RKO (cell line): ENCODE measurements at places on chromosomes 2 and 18.

DNA sequence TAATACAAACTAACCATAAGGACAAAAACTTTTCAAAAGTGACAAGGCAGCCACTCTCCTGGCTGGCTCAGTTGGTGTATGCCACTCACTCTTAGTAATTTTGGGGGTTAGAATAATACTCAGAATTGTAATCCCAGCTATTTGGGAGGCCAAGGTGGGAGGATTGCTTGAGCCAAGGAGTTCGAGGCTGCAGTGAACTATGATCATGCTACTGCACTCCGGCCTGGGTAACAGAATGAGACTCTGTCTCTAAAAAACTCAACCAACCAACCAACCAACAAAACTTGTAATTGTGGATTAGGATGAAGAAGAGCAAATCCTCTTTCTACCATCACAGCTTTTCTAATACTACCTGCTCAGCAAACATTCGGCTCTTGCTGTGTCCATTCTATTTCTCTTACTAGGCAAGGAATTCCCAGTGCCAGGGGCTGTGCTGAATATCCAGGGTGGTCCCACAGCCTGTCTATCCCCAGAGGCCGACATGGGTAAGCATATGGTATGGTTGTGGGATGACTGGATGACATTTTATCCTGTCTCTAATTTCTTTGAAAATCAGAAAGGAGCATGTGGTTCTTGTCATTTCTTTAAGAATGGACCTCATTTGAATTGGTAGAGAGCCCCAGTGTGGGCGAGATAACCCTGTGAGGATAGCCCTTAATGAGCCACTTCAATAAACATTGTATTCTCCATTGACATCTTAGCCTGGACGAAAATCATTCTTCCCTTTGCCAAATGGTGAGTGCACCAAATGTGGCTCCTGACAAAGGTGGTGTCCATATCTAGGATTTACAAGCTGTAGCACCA, 220.1 kb downstream of the MYCN start:
- no peak for DNase-seq

DNA sequence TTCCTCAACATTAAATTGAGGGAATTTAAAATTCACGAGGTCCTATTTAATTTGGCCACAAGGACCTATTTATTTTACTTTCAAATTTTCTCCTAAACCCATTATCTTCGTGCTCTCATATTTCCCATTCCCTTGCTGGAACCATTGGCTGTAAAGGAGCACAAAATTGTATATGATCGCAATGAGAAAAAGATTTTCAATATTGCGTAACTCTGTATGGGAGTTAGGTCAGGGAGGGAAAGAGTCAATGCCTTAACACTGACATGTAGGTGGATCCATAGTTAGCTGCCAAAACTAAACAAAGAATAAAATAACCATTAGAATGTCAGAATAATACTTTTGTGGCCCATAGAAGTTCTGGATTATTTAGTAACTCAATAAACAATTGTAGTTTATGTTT, 40.6 kb upstream of the ZC3H15 start:
- no peak for DNase-seq

DNA sequence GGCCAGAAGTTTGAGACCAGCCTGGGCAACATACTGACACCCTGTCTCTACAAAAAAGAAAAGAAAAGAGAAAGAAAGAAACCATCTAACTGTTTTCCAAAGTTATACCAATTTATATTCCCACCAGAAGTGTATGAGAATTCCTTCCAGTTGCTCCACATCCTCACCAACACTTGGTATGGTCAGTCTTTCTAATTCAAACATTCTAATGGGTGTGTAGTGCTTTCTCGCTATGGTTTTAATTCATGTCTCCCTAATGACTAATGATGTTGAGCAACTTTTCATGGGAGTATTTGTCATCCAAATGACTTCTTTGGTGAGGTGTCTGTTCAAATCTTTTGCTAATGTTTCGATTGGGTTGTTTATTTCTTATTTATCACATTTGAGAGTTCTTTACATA, 10.5 kb upstream of the B3GNT7 start:
- DNase-seq, result peak; percentile 34

DNA sequence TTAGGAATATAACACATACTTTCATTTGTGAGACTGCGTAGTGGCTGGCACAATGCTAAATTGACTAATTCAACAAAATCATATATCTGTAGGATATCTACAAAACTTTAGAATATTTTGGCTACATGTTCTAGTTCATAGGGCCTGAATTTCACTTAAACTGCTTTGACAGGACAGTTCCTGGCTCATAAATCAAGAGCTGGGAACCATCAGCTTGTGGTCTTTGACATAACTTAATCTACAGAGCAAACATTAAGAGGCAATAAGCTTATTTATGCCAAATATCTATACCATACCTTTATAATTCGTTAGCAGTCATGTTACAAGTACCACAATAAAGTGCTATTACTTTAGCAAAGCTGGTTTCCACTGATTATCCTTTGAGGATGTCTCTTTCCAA, 83.5 kb downstream of the ROCK2 start:
- no peak for DNase-seq

- no peak for DNase-seq
Measured at GRCh38 chr2:238092486-238093035, 7.6 kb upstream of the ESPNL start.

DNA sequence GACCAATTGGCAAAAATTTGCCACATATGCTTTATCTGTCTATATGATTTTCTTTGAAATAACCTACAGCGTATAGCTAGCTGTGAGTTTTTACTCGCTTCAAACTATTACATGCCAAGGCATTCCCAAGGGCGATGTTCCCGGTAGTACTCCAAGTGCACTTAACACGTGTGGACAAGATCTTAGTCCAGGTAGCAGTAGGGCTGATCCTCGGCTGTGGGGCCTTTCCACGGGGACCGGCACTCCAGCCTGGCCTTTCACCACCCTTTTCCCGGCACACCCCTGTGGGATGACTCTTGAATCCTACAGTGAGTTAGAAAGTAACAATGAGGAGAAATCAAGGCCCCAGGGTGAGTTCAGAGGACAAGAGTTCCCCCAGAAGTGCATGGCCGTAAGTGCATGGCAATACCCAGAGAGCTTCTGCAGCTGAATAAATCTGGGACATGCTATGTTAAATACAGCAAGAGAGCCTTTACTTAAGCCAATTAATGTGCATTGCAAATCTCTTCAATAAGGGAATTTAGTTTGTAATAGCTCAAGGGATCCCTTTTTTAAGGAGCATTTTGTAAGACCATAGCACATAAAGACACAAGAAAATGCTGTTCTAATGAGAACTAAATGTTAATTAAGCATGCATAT, 26.4 kb downstream of the CHMP1B start:
- DNase-seq, result no peak

- no peak for DNase-seq
Measured at GRCh38 chr18:48440924-48441323, 31.7 kb upstream of the ZBTB7C start.

- DNase-seq, result peak; percentile 69
Measured at GRCh38 chr2:218396688-218397462, 2.8 kb upstream of the CTDSP1 start.

DNA sequence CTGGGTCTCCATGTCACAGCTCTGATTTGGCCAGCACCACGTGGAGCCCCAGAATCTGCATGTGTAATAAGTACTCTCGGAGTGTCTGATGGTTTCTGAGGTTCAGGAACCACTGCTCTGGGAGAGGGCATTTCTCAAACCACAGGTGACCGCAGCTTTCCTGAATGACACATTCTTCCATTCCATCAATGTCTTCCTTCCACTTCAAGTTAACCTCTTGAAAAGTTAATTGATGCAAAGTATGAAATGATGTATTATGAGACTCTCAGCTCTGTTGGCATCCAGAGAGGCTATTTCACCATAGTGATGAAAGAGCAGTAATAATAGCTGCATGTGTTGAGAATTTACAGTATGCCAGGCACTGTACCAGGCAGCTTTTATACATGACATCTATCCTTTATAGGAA, 61.3 kb upstream of the CRIM1 start:
- no peak for DNase-seq

DNA sequence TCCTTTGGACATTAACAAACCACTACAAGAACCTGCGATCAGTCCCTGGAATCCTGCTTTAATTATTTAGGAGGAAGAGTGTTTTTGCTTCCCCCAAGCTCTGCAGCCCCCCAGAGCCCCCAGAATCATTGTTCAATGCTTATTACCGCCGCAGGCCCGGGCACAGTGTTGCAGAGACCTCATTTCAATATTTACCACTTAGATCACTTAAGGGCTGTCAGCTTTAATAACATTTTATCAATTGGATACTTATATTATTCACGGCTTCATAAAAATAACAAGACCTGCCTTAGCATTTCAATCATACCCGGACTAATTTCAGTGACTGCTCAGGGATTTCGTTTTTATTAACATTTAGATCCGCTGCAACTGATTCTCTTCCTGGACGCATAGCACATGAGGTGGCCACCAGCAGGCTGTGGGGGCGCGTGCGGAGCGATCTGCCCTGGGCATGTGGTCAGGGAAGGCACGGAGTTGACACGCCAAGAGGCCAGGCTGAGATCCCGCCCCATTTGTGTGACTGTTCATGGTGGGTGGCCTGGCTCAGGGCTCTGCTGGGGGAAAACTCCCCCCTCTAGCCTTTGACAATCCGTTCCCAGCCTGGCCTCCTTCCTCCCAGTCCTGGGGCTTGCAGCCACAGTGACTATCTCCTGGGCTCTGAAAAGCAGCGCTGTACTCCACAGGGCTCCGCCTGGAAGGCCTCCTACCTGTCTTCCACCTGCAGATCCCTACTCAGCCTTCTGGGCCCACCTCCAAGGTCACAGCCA, 267.6 kb downstream of the SRBD1 start:
- no peak for DNase-seq

GRCh38 chr2:135617501-135618015, 86.3 kb downstream of the R3HDM1 start:
- DNase-seq, result no peak

DNA sequence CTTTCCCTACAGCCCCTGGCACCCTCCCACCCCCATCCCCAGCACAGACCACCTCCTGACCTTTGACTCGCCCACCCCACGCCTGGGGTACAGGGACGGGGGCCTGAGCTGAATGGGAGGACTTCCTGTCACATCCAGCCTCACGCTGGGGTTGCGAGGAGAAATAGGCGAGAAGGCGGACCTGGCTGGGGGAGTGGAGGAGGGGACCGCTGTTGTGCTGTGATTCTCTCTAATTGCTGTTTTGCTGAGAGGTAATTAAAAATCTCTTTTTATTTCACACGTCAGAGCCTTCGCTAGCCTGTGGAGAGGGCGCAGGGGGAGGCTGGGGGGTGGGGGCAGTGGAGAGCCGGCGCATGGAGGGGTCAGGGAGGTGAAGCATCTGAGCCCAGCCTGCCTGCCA, 9.7 kb upstream of the ECEL1 start:
- DNase-seq, result no peak

- no peak for DNase-seq
Measured at GRCh38 chr2:25257032-25257552, 84.6 kb downstream of the DNMT3A start.

DNA sequence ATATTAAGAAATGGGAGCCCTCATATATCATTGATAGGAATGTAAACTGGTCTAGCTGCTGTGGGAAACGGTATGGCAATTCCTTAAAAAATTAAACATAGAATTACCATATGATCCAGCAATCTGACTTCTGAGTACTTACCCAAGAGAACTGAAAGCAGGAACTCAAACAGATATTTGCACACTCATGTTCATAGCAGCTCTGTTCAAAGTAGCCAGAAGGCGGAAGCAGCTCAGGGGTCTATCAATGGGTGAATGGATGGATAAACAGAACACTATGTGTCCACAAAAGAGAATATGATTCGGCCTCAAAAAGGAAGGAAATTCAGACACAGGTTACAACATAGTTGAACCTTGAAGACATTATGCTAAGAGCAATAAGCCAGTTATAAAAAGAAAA, 135.7 kb upstream of the NDUFV2 start:
- no peak for DNase-seq

DNA sequence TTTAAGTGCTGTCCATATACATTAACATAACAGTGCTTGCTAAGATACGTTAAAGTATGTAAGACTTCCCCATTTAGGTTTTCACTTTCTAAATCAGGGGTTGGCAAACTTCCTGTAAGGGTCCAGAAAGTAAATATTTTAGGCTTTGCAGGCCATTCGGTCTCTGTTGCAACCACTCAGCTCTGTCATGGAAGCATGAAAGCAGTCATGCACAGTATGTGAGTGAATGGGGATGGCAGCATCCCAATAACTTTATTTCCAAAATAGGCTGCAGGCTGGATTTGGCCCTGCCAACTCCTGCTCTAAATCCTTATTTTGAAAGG, 128.7 kb downstream of the PLA2R1 start:
- no peak for DNase-seq

DNA sequence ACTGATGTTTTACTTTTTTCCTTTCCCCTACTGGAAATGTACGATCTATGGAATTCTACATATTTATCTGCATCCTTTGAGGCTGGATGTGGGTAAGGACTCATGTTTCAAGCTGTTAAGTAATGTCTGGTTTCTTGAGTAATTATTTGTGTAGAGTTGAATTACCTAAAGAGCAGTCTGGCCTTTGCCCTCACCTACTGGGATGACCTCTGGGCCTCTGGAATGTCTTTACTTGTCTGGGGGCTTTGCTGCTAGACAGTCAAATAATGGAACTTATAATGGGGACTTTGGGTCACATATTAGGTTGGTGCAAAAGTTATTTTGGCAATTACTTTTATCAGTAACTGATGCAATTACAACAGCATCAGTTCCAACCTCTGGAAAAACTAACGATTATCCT, 244.7 kb downstream of the CCDC178 start:
- DNase-seq, result no peak

DNA sequence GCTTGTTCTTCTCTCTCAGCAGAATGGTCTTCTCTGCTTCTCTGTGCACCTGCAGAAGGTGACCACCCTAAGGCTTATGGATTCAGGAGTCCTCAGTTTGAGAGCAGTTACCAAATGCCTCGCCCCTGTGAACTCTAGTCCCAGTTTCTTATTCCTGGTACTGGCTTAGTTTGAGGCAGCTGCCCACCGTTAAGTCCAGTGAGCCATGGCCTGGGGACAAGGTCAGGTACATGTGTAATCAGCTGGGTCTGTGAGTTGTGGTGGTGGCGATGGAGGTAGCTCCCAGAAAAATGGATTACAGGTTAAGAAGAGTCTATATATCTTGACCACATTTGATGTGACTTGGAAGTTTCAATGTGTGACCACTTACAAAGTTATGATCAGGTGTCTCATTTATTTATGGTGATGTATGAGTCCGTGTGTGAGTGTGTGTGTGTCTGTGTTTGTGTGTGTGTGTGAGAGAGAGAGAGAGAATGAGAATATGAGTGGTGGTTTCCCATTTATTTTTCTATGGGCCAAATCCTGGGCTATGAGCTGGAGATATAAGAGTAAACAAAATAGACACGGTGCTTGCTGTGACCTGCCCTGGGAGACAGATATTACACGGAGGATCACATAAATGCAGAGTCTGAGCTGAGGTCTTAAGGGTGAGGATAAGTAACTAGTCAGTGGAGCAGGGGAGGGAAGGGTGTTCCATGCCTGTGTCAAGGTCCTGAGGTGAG, 13.0 kb upstream of the IL1RN start:
- no peak for DNase-seq
